Breast epithelium (tissue), 4 donors: ENCODE measurements at places on chromosomes 13 and 19.

DNA sequence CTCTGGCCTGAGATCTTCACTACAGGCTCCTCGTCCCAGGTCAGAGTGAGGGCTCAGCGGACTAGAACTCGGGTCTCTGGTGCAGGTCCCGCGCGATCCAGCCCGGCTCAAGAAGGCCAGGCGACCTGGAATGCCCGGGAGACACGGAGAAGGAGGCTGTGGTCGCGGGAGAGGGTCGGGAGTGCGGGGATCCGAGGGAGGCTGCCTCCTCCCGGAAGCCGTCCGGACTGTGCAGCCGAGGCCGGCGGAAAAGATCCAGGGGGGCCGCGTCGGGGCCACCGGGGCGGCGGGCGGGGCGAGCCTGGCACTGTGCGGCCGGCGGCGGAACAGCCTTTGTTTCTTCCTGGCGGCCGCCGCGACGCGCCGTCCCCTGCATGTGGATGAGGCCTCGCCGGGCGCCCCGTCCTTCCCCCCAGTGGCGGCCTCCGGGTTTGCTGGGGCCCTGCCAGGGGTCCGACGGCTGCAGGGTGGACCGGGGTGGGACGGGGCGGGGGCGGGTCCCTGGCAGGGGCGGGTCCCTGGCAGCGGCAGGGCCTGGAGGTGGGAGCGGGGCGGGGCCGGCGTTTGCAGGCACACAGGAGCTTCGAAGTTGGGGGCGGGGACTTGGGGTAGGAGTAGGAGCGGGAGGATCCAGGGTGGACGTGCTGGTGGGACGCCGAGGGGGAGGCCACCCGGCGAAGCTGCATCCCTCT is 1.0 kb upstream of the SLC7A10 start:
- DNase-seq = no peak

GRCh38 chr19:5052515-5052914 is 83.6 kb downstream of the KDM4B start:
- no peak for DNase-seq

DNA sequence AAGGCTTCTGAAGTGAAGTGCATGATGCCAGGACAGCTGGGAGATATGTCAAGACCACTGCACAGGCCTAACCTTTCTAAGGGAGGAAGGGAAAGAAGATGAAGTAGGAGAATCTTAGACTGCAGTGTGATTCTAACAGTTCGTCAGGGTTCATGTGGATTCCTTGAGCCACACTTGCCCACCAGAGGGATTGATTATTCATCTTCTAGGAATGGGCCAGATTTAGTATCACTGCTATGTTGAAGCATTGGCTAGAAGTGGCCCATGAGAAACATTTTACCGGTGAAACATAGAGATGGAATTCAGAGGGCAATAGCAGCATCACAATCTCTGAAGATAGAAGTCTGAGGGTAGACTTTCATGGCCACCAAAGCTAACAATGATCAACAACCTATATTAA is 550.8 kb upstream of the SLITRK1 start:
- DNase-seq = no peak

GRCh38 chr19:7373862-7374261 is 25.1 kb downstream of the ARHGEF18 start:
- DNase-seq = no peak

DNA sequence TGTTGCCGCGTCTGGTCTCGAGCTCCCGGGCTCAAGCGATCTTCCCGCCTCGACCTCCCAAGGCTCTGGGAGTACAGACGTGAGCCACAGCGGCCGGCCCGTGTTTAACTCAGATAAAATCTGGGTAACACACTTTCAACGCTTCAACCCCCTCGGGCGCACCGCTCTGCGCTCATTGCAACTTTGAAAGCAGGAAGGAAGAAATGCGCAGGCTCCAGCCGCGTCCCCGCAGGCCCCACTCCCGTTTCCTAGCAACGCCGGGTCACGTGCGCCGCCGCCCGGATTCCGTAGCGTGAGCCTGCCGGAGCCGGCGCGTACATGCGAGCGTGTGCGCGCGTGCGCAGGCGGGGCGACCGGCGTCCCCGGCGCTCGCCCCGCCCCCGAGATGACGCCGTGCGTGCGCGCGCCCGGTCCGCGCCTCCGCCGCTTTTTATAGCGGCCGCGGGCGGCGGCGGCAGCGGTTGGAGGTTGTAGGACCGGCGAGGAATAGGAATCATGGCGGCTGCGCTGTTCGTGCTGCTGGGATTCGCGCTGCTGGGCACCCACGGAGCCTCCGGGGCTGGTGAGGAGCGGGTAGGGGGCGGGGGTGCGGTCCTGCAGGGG is at the start of gene BSG:
Gene BSG, plus strand, starts transcription at position 457 of the 603 bp plus-strand sequence. Its CDS starts 39 bp downstream, at position 496.
- DNase-seq = peak; percentile 98

GRCh38 chr13:49838989-49839388 is 46.5 kb upstream of the KPNA3 start:
- no peak for DNase-seq

DNA sequence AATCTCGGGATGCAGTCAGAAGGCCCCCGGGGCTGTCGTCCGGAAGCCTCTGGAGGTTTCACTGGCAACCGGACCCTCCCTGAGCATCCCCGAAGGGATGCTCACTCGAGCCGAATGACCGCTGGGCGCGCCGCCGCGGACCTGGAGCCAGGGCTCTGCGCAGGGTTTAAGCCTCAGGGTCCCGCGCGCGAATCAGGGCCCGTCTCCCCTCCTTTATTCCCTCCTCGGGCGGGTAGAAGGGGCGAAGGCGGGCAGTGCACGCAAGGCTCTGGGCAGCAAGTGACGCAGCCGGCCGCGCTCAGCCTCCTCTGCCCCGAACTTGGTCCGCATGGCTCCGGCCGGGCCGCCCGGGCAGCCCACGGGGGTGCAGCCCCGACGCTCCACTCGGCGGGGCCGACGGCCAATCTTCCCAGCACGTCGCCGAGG is 572 bp downstream of the SHISA2 start:
- DNase-seq = no peak

DNA sequence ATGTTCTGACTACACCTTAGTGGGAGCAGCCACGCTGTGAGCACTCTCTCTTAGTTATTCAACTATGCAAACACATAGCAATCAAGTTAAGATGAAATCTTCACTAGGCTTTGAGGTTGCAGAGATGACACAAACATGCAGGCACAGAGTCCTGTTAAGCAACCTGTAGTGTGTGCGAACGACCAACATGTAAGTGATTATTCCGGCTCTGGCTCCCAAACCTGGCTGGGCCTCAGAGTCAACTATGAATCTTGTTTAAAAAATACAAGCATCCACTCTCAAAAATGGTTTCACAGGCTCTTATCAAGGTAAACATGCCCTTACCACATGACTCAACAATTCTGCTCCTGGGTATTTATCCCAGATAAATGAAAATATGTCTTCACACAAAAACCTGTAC is 91.4 kb downstream of the IRS2 start:
- no peak for DNase-seq

- no peak for DNase-seq
Observed at GRCh38 chr13:111846391-111847159, 220.4 kb upstream of the SOX1 start.
